ENCODE measurements at places on chromosomes 16 and 17.
A peak's percentile ranks its signal among the peaks of the same experiment; 100 is the strongest.

GRCh38 chr16:87550495-87550961 lies 51.8 kb upstream of the JPH3 start:
- no peak for DNase-seq

DNA sequence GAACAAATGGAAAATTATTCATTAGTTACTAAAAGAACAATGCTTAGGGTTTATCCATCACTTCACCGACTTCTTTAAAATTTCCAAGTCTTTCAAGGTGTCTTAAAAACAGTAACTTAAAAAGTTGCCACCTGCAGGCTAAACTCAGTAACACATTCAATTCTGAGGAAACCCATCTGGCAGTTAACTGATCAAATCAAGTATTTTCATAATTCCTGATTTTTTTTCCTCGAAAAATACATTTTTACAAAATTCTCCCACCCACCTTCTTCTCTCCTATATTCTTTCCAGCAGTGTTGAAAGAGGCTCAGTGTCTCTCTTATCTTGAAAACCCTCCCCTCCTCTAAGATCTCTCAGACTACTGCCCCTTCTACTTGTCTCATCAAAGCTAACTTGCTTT lies 29.9 kb downstream of the PARN start:
- no peak for DNase-seq

- DNase-seq: no peak
These were observed 12.2 kb downstream of the CHTF8 start for GRCh38 chr16:69120096-69120664.

DNA sequence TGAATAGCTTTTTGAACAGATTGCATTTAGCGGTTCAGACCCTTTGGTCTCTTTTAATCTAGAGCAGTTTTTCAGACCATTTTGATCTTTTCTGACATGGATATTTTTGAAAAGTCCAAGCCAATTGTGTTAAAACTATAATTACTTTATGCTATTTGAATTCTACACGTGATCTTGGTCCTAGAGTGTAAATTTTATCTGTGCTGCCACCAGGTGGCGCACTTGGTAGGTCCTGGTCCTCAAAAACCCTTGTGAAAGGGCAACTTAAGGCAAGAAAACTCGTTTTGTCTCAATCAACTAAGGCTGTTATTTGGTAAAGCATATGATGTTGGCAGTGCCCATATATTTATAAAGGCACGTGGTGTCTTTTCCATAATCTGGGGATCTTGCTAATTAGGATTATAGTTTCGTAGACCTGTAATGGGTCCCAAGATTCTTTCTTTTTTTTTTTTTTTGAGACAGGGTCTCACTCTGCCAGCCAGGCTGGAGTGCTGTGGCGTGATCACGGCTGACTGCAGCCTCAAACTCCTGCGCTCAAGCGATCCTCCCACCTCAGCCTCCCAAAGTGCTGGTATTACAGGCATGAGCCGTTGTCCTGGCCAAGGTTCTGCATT lies 43.9 kb upstream of the TEX2 start:
- peak; percentile 54 for DNase-seq

Measured in inflammatory macrophage treated with lipopolysaccharide for 1 hour (primary cell).